ENCODE measurements at places on chromosomes 1 and 21.

DNA sequence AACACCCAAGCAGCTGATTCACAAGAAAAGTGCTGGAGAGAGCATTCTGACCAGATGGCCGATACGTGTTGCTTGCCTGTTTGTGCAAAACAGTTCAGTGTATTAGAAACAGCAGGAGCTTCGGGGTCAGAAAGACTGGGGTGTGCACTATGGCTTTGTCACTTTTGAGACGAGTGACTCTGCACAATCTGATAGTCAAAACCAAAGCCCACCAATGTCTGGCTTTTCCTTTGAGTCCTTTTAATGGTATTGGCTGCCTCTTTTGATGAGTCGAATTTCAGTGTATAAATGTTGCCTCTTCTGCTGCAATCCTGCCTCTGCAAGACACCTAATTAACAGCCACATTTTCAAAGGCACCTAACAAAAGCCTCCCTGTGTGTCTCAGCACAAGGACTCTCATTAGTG lies 444.6 kb downstream of the AJAP1 start:
- no peak for DNase-seq

- DNase-seq: no peak
These were observed 85.7 kb downstream of the HMGB4 start for GRCh38 chr1:33949570-33949969.

- no peak for DNase-seq
These were observed 81.4 kb downstream of the TRABD2B start for GRCh38 chr1:47915677-47916353.

DNA sequence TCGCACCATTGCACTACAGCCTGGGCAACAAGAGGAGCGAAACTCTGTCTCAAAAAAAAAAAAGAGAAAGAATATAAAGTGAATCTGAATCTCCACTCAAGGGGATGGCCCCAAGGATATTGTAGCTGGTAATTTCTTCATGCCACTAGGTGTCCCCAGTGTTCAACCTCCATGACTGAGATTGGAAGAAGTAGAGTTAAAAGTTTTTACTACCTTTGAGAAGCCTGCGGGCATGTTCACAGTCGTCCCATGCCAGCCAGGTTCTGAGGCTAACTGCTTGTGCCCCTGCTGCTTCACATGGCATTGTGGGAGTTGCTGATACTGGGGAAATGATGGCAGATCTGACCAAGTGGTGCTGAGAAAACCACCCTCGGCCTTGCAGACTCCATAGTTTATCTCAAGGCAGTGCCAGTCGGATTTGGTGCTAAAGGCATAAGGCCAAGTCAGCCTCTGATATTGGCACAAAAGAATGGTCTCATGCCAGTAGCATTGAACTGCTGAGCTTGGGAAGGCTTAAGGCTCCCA lies 10.8 kb upstream of the SHISA4 start:
- peak; percentile 62 for DNase-seq

DNA sequence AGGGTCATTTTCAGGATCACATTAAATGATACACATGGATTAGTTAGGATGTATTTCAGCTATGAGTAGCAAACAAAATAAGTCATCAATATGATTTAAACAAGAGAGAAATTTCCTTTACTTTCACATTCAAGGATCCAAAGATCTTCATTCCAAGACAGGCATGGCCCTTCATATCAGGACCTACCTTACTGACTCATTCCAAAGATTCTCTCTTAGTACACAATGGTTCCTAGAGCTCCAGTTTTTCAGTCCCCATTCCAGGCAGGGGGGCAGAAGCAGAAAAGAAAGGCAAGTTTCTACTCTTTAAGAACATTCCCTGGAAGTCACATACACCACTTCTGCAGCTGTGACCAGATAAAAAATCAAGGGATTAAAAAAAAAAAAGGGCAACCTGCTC lies 23.7 kb downstream of the RGS2 start:
- no peak for DNase-seq

- DNase-seq: no peak
These were observed 65.9 kb downstream of the ZBTB18 start for GRCh38 chr1:244116946-244117345.

DNA sequence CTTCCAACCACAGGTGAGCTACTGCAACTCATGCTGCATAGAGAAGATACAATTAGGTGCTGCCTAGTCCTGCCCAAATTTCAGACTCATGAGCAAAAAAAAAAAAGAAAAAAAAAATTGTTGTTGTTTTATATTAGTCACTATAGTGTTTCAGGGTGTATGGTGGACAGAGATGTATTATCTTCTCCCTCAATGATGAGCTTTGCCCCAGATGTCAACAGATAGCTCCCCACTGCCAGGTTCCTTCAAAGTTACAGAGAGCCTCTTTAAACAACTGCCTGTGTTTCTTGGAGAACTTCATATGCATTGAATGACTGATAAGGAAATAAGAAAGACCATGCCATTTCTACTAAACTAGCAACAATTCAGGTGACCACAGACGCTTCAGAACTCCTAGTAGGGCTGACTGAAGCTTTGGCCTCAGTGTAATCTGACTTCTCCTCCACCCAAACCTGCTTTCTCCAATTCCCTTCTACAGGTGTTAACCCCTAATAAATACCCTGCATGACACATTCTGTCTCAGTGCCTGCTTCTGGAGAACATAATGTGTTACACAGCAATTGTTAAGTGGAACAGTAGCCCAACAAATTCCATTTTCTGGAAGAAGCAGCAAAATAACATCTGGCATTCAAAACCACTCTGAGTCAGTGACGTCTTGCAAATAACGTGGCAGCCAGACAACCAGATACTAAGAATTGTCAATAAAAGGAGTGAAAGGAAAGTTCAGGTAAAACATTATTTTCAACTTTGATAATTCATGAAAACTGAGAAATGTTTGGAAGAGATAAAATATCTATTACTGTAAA lies 147.7 kb downstream of the CDC42BPA start:
- DNase-seq: no peak

- peak; percentile 3 for DNase-seq
These were observed 31.7 kb downstream of the PRMT2 start for GRCh38 chr21:46666941-46667740.

DNA sequence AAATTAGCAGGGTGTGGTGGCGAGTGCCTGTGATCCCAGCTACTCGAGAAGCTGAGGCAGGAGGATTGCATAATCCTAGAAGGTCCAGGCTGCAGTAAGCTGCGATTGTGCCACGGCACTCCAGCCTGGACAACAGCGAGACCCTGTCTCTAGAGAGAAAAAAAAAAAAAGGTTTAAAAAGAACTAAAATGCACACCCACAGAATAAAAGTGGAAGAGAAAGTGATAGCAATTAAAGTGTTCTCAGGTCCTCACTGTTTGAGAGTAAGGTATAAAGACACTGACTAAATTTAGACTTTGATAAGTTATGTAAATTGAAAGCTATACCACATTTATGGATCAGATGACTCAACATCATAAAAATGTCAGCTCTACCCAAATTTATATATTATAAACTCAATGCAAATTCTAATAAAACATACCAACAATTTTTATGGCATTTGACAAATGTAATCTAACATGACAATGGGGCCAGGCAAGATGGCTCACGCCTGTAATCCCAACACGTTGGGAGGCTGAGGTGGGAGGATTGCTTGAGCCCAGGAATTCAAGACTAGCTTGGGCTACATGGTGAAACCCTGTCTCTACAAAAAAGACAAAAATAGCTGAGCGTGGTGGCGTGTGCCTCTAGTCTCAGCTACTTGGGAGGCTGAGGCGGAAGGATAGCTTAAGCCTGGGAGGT lies 11.8 kb downstream of the ZBTB17 start:
- no peak for DNase-seq

- peak; percentile 58 for DNase-seq
These were observed 90.7 kb downstream of the TNFSF18 start for GRCh38 chr1:172960019-172960418.

- no peak for DNase-seq
These were observed 90.1 kb upstream of the ACTRT2 start for GRCh38 chr1:2930913-2931723.

GRCh38 chr1:227422581-227422980 lies 104.3 kb upstream of the CDC42BPA start:
- DNase-seq: no peak

DNA sequence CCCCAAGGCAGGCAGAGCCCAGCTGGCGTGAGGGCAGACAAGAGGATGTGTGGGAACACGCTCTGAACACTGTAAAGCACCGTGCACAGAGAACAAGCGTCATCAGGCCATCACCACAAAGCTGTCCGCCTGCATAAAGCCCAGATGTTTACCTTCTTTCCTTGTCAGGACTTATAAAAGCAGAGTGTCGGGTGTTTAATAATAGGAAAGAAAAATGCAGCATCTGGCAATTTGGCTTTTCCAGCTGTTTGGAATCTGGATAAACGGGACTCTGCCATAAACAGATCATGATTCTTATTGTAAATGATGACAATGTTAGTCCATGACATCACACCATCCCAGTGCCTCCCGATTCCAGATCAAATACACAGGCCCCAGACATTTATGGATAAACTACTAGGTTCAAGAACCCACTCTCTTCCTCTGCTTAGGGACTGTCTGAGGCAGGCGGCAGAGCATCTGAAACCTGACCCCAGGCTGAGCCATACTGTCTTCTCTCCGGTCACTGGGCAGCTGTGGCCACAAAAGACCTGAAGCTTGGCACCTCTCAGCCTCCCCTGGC lies 4.2 kb downstream of the GLIS1 start:
- no peak for DNase-seq

GRCh38 chr1:159829273-159829634 lies 2.6 kb downstream of the SLAMF8 start:
- no peak for DNase-seq

GRCh38 chr1:52569449-52570210 lies 16.7 kb upstream of the TUT4 start:
- DNase-seq: no peak

DNA sequence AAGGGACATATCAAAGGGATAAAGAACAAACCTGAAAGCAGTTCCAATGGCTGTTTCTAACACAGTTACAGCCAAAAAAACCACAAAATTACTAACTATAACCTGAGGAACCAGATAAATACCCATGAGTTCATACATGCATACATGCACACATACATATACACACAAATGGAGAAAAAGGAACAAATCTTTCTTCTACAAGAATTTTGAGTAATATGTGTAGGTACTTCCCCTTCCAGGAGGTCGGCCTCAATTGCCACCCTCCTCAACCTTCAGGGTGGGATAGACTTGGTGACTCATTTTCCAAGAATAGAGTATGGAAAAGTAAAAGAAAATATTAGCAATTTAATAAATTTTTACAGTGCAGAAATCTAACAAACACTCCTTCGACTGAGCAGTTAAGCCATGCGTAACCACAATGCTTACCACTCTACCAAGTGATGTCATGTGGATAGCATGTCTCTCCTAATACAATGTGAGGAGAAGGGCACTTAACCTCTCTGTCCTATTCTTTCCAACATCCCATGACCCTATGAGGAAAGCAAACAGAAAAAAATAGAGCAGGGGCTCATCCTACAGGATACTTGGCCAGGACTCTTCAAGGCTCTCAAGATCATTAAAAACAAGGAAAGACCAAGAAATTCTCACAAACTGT lies 243.0 kb upstream of the RUNX1 start:
- peak; percentile 43 for DNase-seq

- DNase-seq: peak; percentile 11
These were observed 782 bp downstream of the CSDE1 start for GRCh38 chr1:114756949-114757454.

DNA sequence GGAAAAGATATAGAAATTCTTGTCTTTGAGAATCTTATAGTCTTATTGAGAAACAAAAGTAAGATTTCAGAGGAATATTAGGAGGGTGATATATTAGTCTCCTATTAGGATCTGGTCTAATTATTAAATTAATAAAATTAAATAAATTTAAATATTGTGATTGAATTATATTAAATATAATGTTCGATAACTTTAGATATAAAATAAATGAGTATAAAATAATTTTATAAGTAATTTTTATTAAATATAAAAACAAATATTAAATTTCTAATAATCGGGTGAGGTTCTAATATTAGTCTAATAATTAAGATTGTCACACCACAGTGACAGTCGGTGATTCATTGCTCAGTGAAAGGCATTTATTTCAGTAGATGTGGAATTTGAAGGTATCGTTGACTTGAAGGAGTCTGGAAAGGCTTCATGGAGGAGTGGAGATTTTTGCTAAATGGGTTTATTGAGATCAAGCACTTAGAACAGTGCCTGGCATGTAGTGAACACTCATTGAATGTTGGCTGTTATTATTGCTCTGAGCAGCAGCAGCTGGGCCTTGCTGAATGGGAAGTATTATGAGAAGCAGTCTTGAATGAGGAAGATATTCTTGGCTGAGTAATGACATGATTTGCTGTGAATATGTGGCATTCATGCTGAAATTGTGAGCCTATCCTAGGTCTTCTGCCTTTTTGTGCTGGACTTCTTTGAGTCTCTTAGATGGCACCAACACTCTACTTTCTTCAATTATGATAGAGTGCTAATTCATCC lies 74.6 kb downstream of the USP25 start:
- no peak for DNase-seq

GRCh38 chr1:33971018-33971710 lies 107.3 kb downstream of the HMGB4 start:
- no peak for DNase-seq

DNA sequence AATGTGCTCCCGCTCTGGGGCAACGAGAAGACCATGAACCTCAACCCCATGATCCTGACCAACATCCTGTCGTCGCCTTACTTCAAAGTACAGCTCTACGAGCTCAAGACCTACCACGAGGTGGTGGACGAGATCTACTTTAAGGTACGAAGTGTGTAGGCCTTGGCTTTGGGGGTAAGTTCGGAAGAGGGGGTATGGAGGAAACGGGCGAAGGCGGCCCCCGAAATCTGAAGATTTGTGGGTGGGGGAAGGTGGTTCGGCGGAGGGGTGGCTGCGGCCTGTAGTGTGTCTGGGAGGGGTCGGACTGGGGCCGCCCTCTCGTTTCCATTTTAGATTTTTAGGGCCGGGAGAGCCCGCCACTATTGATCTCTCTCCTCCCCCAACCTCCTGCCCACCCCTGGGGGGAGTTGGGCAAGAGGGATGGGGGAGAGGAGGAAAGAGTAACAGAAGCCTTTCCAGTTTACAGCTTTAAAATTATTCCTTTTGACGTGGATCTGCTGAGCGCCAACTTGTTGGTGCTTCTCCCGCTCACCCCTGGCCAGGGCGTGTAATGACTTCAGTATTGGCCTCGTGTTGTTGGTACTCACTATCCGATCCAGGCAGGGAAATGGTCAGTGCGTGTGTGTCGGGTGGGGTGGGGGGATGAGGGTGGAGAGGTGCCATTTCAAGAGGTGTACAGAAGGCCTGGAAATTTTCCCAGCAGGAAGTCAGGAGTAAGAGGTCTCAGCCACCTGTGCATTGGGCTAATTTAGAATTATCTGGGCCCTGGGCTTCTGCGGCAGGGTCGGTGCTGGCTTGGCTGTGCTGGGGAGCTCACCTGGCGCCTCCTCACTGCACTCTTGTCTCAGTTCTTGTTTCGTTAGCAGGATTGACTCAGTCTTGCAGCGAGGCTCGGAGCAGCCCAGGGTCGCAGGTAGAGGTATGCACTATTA lies 880 bp downstream of the PRPF38B start:
- peak; percentile 60 for DNase-seq

DNA sequence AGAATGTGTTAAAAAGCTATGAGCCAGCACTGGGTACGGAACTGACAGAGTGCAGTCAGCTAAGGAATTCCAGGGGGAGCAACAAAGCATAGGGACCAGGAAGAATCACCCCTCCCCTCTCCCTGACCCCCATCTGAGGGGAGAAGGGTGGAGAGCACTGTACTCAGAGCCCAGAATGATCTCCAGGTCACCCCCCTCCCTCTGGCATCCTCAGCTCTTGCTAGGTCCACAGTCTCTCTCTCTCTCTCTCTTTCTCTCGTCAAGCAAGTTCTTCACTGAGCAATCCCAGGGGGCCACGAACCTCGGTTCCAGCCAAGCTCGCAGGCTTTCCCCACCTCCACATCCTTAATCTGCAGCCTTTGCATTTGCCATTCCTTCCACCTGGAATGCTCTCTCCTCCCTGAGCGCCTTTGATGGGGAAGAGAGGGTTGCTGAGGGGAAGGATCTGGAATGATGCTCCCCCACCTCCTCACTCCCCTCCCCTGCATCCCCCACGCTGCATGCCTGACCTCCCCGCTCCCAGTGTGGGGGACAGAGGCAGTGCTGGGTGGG lies 6.7 kb upstream of the WASF2 start:
- no peak for DNase-seq
